Pancreas (tissue), 10 donors: ENCODE measurements at places on chromosomes 3 and 15.

DNA sequence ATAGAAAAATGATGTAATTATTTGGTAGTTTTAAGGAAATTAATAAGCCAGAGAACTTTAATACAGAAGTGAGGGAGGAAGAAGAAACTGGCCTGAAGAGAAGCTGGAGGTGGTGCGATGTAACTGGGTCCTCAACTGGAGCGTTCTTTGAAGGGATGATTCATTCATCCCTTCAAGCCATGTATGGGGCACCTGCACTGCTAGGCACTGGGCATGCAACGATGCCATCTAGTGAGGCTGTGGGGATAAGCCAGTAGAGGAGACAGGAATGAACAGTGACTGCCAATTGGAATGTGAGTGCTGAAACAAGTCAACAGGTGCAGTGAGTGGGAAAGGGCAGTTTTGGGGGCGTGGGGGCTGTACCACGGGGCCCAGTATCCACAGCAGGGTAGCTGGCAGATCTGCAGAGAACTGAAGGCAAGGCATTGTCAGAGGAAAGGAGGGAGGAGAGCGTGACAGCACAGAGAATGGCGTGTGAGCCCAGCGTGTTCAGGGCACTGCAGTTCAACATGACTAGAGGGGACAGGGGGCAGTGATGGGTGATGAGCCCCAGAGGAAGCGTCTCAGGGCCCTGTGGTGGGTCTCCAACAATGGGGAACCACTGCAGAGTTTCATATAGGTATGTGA lies 3.8 kb upstream of the KIF23 start:
- H3K27me3 ChIP-seq: no peaks in the 10 kb centered on the region
- H3K27ac ChIP-seq: no peak overlapping the region
- H3K4me3 ChIP-seq: no peak overlapping the region
- no peak for DNase-seq
- H3K4me1 ChIP-seq: no peaks in the 10 kb centered on the region

DNA sequence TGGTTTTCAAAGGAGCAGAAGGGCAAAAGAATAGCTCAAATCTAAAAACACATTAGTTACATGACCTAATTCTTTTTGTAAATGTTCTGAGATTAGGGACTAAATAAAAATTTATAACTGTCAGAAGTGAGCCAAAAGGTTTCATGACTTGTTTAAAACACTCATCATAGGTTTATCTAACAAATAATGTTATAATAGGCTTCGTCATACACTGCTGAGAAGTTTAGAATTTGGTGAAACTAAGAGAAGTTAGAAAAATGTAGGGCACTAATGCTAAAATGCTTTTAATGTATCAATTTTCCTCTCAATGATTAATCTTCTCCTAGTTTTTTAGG lies 468.8 kb upstream of the CDIN1 start:
- no peaks in the 10 kb centered on the region for H3K4me1 ChIP-seq
- H3K36me3 ChIP-seq: no peaks in the 10 kb centered on the region
- no peak overlapping the region for H3K4me3 ChIP-seq
- H3K27ac ChIP-seq: no peak overlapping the region
- H3K27me3 ChIP-seq: no peaks in the 10 kb centered on the region
- no peak for DNase-seq

DNA sequence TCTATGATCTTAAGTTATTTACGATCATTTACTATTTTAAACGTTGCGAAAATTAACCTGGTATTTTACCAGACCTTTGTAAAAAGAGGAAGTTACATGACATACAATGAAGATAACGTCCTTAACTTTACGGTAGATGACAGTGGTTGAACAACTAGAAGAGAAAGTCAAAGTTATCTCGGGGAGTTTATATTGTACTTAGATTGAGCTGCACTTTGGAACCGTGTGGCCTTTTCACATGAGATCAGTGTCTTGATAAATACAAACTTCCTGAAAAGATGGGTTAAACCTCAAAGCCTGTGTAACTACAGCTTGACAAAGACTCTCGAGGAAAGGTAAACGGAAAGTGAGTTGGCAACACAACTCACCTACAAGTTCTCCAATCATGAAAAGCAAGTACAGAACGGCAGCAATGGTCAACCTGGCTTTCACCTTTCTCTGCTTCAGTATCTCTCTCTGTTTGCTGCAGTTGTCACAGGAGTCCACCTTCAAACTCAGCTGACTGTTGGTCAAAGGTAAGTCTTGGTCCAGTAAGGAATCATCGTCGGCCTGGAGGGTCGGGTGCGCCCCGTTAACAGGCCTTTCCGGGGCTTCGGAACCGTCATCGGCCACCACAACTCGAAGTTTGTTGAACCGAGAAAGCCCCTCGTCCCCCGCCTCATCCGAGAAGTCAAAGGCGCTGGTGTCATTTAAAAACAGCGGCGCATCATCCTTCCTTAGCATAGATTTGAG lies 793 bp downstream of the SLC30A4 start:
- H3K36me3 ChIP-seq: no peaks in the 10 kb centered on the region
- H3K27ac ChIP-seq: peak overlapping the region; percentile 46
- H3K4me1 ChIP-seq: peaks cover 10% of the 10 kb centered on the region
- H3K4me3 ChIP-seq: peak overlapping the region; percentile 72

GRCh38 chr3:15094187-15094875 lies 4.6 kb downstream of the RBSN start:
- no peak overlapping the region for H3K27ac ChIP-seq
- peaks cover 31% of the 10 kb centered on the region for H3K36me3 ChIP-seq
- DNase-seq: no peak
- no peaks in the 10 kb centered on the region for H3K27me3 ChIP-seq
- no peak overlapping the region for H3K4me3 ChIP-seq

DNA sequence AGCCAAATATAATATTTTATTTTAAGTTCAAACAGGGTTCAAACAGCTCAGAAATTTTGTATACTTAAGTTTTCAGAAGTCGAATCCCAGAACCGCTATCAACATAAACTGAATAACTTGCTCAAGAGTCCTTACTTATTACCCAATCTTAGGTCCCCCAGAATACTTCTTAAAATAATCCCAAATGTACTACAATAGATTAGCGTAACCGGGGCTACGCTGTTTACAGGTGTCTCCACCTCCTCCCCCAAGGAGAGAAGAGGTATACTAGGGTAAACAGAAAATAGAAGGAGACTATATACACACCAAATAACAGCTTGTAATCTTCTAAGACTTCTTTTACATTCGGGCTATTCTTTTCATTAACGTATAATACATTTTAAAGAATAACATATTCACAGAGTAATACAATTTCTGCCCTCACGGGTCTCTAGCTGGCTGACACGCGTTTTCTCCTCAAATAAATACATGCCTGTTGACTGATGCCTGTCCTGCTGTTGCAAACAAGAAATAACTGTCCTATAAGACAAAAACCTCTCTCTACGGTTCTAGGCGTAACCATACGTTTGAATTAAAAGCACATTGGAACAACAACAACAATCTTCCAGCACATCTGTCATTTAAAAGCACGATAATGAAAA lies 1.3 kb downstream of the DENND4A start:
- DNase-seq: no peak
- H3K27me3 ChIP-seq: no peaks in the 10 kb centered on the region
- peaks cover 16% of the 10 kb centered on the region for H3K4me1 ChIP-seq
- no peaks in the 10 kb centered on the region for H3K36me3 ChIP-seq
- peak overlapping the region; percentile 99 for H3K27ac ChIP-seq

- no peak overlapping the region for H3K4me3 ChIP-seq
- no peaks in the 10 kb centered on the region for H3K36me3 ChIP-seq
- DNase-seq: no peak
- H3K27me3 ChIP-seq: no peaks in the 10 kb centered on the region
Observed at GRCh38 chr3:173857154-173857553, 459.6 kb downstream of the NLGN1 start.

GRCh38 chr3:2851835-2852234 lies 258.3 kb downstream of the IL5RA start:
- no peak overlapping the region for H3K4me3 ChIP-seq
- H3K36me3 ChIP-seq: no peaks in the 10 kb centered on the region
